ENCODE measurements at places on chromosomes 16 and 17.

- DNase-seq, result no peak
Measured at GRCh38 chr17:40060887-40061608, 1.7 kb upstream of the THRA start.

- DNase-seq, result no peak
Measured at GRCh38 chr16:73485880-73486279, 438.0 kb upstream of the ZFHX3 start.

- DNase-seq, result no peak
Measured at GRCh38 chr17:48795444-48796162, 21.4 kb downstream of the TTLL6 start.

- DNase-seq, result no peak
Measured at GRCh38 chr17:520447-521182, 168.0 kb upstream of the RPH3AL start.

- DNase-seq, result peak; percentile 65
Measured at GRCh38 chr17:16439303-16439791, 24.0 kb downstream of the TRPV2 start.

DNA sequence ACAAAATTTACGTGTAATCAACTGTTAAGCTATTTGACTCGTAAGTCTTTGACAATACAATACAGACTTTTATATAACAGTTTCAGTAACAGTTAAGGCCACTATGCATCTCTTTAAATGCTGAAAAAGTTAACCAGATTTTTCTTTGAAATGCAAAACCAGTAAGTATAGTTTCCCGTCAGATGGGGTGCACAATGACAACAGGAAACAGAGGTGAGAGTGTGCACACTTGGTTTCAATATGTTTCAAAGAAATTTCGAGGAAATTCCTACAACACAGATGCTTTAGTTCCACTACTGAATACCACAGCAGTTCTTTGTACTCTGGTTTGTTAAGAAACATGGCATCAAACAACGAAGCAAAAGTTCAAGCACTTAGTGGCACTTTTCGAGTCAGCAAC, 48.4 kb downstream of the RNF157 start:
- DNase-seq, result no peak

- DNase-seq, result peak; percentile 60
Measured at GRCh38 chr16:2963723-2964474, at the start of gene KREMEN2. KREMEN2 (plus strand) TSS chr16:2964275; CDS start chr16:2964521, 246 bp downstream.

DNA sequence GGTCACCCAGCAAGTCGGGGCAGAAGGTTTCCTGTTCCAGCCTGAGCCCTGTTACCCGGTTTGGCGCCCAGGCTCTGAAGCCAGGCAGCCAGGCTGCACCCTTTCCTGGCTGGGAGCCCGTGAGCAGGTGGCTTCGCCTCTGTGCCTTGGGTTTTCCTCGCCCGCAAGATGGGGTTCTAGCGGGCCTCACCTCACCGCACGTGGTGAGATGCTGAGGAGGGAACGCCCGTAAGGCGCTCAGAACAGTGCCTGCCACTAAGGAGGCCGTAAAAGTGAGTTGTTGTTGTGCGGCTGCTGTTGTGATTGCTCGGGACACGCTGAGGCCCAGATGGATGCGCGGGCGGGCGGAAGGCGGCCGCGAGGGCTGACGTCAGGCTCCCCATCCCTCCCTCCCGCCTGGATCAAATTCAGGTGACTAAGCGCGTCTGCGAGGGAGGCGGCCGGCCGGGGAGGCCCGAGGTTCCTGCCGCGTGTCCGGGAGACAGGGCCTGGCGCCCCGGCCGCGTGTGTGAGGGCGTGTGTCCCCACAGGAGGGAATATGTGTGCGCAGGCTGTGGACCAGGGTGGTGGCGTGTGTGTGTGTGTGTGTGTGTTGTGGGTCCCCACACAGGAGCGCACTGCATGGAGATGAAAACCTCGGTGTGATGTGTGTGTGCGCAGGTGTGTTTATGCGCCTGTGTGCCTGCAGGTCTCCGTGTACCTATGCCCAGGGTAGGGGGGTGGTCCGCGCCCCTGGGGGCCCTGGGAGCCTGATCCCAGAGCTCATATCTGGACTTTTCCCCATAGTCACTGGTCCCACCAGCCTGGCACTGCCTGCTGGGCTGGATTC, 4.3 kb downstream of the CAMKK1 start:
- DNase-seq, result no peak

DNA sequence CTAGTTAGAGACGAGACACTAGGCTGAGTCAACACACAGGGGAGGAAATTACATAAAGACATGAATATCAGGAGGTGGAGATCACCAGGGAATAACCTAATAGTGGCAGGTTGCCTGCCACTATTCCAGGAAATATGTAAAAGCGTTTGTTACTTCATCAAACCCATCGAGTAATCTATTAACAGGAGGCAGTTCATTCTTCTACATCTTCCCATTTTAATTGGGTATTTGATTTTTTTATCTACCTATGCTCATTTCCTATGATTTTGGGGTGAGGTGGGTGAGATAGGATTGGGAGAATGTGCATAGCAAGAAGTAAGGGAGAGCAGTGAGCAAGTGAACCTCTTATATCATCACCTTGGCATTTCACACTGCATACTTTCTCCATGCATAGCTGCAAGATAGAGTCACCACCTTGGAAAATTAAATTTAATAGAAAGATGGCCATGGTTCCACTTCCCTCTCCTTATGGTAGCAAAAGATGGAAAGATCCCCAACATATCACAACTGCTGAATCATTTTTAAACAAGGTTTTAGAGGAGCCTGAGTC, 312.2 kb downstream of the TMEM114 start:
- no peak for DNase-seq

GRCh38 chr17:79835953-79836509, 3.2 kb downstream of the CBX4 start:
- DNase-seq, result peak; percentile 32

DNA sequence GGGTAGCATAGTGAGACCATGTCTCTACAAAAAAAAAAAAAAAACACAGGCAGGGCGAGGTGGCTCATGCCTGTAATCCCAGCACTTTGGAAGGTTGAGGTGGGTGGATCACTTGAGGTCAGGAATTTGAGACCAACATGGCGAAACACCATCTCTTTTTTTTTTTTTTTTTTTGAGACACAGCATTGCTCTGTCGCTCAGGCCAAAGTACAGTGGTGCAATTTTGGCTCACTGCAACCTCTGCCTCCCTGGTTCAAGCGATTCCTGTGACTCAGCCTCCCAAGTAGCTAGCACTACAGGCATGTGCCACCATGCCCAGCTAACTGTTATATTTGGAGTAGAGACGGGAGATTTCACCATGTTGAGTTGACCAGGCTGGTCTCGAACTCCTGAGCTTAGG, 5.1 kb downstream of the RAMP2 start:
- no peak for DNase-seq

DNA sequence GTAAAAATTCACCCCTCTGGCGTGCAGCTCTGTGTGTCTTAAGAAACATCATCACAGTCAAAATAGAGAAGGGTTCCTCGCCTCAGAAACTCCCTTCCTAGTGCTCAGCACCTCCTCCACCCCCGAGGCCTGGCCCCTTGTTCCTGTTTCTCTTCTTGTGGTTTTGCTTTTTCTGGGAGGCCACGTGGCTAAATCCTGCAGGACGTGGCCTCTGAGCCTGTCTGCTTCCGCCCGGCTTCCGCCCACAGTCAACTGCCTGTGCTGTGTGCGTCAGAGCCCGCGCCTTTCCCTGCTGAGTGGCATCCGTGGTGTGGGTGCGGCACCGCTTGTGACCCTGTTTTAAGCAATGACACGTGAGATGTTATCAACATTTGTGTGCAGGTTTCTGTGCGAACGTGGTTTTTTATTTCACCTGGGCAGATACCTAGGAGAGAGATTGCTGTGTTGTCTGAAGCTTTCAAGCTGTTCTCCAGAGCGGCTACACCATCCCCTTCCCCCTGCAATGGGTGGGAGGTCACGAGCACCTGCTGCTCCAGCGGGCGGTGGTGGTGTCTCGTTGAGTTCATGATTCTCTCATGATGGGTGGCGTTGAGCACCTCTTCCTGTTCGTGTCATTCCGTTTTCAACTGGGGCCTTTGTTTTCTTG, 21.7 kb downstream of the ACSF3 start:
- peak; percentile 85 for DNase-seq

- no peak for DNase-seq
Measured at GRCh38 chr17:10337136-10337535, 35.7 kb downstream of the MYH13 start.

- DNase-seq, result no peak
Measured at GRCh38 chr16:84999200-84999599, 12.1 kb downstream of the ZDHHC7 start.

DNA sequence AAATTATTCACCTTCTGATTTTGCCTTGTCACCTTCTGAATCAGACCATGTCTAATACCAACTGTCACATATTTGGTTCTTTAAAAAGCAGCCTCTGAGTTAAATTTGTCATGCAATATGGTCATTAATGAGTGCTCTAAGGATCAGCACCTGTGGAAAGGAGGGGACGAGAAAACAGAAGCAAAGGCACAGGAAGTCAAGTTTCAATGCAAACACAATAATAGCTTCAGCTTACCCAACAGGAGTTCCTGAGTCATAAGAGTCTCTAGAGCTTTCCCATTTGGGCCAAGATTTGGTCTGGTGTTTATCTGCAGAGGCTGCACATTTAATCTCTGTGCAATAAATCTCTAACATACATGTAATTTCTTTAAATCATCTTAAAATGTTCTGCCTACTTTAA, 889.8 kb downstream of the CDH8 start:
- no peak for DNase-seq

DNA sequence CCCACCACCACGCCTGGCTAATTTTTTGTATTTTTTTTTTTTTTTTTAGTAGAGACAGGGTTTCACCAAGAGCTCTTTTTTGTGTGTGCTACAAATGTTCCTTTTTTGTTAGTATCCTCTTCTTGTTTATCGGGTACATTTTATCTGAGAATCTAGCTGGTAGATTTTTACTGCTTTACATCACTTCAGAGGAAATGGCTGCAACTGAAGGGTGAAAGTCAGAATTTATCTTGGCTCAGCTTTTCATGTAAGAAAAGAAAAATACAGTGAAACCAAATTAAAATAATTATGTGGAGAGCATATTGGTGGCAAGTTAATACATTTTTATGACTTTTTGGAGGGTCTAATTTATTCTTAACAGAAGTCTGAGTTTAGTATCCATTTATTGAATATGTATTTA, 26.0 kb downstream of the CBFB start:
- no peak for DNase-seq

GRCh38 chr16:66300501-66300900, 66.0 kb upstream of the CDH5 start:
- DNase-seq, result no peak

DNA sequence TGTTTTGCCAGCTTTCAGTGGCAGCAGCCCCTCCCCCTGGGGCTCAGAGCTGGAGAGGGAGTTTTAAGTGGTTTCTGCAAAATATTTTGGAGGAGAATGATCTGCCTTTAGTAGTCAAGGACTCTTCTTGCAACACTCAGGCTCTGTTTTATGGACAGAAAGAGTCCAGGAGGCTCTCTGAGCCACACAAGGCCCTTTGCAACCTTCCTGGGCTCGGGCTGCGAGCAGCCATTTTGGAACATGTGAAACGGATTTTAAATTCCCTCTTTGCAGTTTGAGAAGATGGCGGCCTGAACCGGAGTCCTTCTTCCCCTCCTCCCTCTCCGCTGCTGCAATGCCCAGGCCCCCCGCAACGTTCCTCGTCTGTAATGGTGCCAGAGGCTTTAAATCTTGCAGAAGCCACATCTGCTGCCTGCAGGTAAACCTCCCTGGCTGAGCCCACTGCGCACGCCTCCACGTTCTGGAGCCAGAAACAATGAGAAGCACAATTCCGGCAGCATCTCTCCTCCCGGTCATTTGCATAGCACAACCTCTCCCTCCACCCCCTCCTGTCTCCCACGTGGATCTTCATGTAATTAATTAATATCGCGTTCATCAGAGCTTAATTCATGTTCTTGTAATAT, 386.1 kb downstream of the SEC14L1 start:
- DNase-seq, result no peak

DNA sequence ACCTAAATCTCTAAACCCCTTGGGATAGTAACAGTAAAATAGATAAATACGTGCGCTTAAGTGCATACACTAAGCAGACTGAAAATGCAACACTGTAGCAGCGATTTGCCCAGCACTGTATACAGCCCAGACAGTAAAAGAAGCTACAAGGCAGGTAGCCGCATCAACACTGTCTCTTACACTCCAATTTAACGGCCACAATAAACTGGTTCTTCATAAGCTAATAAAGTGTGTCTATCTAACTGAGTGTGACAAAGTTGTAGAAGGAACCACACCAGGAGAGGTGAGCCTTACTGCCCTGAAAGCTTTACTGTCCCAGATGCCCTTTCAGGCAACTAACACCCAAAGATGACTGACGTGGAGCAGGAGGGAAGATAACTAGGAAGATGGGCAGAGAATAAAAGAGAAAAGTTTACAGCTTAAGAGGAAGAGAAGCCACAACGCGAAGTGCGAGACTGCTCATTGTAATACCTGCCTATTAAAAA, 847 bp downstream of the ZDHHC7 start:
- no peak for DNase-seq

DNA sequence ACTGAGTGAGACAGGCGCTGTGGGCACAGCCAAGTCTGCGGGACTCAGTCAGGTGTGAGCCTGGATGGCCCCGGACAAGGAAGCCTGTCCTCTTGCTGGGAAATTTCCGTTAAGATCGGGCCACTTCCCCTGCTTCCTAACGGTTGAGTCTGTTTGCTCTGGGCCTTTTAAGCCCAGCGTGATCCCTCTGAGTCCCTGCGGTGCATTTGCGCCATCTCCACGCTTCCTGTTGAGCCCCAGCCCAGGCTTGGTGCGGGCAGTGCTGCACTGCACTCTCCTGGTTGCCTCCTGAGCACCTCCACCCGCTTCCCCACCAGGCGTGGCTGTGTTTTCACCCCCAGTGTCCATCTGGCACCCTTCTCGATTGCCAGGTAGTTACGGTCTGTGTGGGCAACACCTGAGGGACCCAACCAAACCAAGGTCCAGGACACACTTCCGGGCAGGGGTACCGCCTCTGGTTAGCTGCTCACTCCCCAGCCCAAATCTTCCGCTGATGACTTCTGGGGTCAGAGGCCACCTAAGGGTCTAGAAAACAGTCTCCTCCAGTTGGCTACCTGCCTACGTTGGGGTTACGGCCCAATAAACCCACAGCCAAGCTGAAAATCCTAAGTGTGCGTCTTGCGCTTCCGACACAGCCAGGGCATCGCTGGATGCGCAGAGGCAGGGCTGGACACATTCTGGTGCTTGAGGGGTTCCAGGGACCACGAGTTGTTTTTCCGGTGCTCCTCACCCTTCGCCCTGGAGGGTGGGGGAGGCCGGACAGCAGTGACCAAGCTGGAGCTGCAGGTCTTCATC, 1.4 kb upstream of the SLC25A10 start:
- DNase-seq, result peak; percentile 45

Measured in stimulated activated CD8-positive, alpha-beta memory T cell treated with anti-CD3 and anti-CD28 coated beads, Interleukin-4, amount 100 ng/mL, for 48 hours (primary cell).